ENCODE measurements at places on chromosomes 2 and 18.

- no peak for DNase-seq
These were observed 2.0 kb downstream of the MBD5 start for GRCh38 chr2:148022882-148023281.

GRCh38 chr2:132372276-132372675 is 44.3 kb upstream of the GPR39 start:
- no peak for DNase-seq

- DNase-seq: no peak
These were observed 290.4 kb upstream of the TNP1 start for GRCh38 chr2:217150236-217150635.

GRCh38 chr2:120934574-120935338 is 199.1 kb downstream of the GLI2 start:
- DNase-seq: no peak

DNA sequence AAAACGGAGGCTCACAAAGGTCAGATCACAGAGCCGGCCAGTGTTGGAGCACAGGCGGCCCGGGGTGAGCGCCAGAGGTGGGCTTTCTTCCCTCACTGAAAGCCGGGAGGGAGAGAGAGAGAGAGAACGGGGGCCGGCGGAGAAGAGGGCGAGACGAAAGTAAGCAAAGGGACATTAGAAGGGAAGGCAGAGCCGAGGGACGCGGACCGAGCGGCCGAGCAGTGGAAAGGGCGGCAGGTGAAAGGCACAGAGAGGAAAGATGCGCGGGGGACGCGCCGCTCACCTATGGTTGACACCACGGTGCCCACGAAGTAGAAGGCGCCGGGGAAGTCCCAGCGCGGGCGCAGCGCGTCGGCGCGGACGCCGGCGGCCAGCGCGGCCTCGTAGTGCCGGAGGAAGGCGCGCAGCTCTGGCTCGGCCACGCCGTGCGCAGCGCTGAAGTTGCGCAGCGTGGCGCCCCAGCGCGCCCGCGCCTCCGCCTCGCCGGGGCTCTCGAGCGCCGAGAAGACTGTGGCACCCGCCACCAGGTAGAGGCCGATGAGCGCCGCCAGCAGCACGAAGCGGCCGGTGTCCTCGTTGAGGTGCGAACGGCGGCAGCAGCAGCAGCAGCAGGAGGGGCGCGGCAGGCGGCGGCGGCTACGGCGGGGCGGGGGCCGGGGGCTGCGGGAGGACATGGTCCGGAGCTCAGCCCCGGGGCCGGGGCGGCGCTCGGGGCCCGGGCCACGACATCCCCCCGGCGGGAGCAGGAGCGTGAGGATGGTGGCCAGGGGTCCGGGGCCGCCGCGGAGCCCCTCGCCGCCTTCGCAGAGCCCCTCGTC is 166.9 kb downstream of the MSH2 start:
- DNase-seq: no peak

GRCh38 chr2:4047961-4048891 is 344.9 kb downstream of the DCDC2C start:
- no peak for DNase-seq

- no peak for DNase-seq
These were observed 11.1 kb downstream of the PDE1A start for GRCh38 chr2:182415771-182416170.

DNA sequence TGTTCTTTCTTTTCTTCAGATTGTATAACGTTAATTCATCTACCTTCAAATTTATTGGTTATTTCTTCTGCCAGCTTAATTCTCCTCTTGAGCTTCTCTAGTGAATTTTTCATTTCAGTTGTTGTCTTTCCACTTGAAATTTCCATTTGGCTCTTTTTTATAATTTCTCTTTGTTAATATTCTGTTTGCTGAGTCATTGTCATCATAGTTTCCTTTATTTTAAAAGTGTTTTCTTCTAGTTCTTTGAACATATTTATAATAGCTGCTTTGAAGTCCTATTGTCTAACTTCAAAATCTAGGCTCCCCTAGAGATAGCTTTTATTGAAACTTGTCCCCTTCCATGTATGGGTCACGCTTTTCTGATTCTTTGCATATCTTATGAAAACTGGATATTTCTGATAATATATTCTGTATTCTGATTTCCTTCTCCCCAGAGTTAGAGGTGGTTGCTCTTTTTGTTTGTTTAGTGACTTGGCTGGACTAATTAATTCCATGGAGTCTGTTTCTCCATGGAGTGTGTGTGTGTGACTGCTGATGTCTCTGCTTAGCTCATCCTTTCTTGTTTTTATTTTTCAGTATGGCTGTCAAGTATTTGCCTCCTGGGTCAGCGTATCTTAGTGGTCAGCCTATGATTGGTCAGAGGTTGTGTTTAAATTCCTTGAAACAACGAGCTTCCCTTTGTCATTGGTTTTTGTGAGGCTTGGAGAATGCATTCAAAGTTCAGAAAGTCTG is 47.6 kb downstream of the DIS3L2 start:
- no peak for DNase-seq

DNA sequence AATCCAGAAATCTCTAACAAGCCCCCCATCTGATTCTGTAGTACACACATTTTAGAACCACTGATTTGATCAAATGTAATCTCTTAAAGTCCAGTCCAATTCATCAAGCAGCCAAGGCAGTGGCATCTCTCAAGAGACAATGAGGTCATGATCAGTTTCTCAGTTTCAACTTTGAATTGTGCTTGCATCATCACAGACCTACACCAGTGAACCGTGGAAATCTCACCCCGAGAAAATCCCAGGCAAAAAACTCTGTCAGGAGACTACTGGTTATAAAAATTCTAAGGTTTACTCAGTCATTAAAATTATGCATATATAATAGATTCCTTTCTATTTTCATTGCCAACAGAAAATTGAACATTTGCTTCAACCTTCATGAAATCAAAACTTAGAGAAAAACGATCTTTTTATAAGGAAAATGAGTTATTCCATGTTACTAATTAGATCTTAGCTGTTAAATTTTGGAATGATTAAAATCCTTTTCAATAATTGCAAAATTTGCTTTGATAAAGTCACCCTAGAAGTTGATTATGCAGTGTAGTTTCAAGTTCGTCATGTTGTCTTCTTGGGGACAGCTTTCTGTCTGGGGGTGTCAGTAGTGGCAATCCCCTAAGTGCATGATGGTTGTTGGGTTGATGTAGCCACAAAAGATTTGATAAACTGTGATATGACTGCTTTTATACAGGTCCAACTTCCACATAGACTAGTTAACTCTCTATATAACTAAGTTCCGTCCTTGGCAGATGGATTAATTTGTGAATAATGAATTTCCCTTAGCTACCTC is 235.0 kb downstream of the CAMKMT start:
- no peak for DNase-seq

GRCh38 chr2:77488141-77488540 is 34.0 kb downstream of the LRRTM4 start:
- DNase-seq: no peak

- no peak for DNase-seq
These were observed 284.5 kb downstream of the RIT2 start for GRCh38 chr18:42830936-42831335.

- DNase-seq: no peak
These were observed 96.0 kb downstream of the ACKR3 start for GRCh38 chr2:236665572-236666118.

Data from activated CD4-positive, CD25-positive, alpha-beta regulatory T cell treated with anti-CD3 and anti-CD28 coated beads, Interleukin-2, amount 50 U/mL, for 16 hours (primary cell).